ENCODE measurements at places on chromosomes 2 and 18.

- no peaks in the 10 kb centered on the region for H3K4me1 ChIP-seq
- no peaks in the 10 kb centered on the region for H3K36me3 ChIP-seq
- H3K27me3 ChIP-seq: no peaks in the 10 kb centered on the region
- H3K27ac ChIP-seq: no peak overlapping the region
- H3K4me3 ChIP-seq: no peak overlapping the region
- no peak for DNase-seq
Observed at GRCh38 chr2:33123216-33123615, 176.5 kb downstream of the LTBP1 start.

DNA sequence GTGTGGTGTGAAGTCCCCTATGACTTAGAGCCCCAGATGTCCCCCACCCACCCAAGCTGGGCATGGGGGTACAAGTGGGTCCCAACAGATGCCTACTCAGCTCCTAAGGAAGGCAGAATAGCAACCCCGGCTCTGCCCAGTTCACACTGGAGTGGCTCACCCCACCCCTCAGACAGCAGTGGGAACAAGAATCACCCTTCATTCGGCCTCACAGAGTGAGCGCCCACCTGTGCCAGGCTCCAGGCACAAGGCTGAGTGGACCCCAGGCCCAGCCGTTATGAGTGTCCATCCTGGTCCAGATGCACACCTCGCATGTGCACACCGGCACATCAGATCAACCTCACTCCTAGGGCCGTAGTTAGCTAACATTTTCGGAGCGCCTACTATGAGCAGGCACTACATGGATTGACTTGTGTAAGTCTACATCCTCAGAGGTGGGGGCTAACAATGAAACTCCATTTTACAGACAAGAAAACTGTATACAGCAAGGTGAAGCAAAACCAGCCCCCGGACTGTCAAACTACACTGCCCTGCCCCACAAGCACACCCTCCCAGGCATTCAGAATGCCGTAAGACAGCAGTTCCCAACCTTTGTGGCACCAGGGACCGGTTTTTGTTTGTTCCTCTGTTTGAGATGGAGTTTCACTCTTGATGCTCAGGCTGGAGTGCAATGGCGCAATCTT is 2.8 kb upstream of the ASTL start:
- H3K4me3 ChIP-seq: no peak overlapping the region
- no peak for DNase-seq
- H3K27me3 ChIP-seq: 0 out of 2 replicates have a peak, but pooled peaks cover 5% of the 10 kb centered on the region
- no peaks in the 10 kb centered on the region for H3K36me3 ChIP-seq

DNA sequence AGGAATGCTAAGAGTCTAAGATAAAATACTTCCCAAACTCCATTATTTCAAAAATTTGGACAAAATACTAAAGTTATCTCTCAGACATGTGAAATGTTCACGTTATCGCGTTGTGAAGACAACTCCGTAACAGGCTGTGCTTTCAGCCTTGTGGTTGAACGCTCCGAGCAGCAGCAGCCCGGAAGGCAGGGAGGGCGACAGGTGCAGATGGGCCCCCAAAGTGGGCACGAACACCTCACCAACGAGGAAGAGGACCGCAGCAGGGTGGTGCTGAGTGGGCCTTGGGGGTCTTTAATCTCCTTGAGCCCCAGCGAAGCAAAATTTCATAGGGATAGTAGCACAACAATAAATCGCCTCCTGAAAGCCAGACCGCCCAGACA is 1.0 kb upstream of the FAM110C start:
- H3K27ac ChIP-seq: no peak overlapping the region
- no peaks in the 10 kb centered on the region for H3K36me3 ChIP-seq
- H3K27me3 ChIP-seq: no peaks in the 10 kb centered on the region
- no peak overlapping the region for H3K4me3 ChIP-seq

DNA sequence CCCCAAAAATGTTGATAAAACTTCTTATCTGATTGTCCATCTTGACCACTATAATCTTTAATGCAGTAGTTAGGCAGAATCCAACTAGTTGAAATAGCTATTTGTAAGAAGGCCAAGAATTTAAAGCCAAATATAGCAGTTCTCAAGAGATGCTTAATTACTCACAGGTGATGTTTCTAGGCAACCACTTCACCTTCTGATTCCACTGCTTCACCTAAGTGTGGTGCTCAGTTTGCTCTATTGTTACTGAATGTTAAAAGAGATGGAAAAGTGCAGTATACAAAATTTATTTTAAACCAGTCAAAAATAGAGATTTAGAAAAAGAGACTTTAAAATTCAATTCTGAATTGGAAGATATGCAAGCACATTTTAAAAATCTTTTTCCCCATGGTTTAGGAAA is 539.4 kb downstream of the ZNF804A start:
- no peak overlapping the region for H3K4me3 ChIP-seq
- H3K27me3 ChIP-seq: no peaks in the 10 kb centered on the region
- DNase-seq: no peak
- H3K27ac ChIP-seq: no peak overlapping the region
- no peaks in the 10 kb centered on the region for H3K36me3 ChIP-seq
- H3K4me1 ChIP-seq: no peaks in the 10 kb centered on the region

GRCh38 chr2:239288951-239289511 is 111.8 kb downstream of the HDAC4 start:
- peak overlapping the region; percentile 39 for H3K4me3 ChIP-seq
- H3K4me1 ChIP-seq: peaks cover 10% of the 10 kb centered on the region
- DNase-seq: peak; percentile 77
- no peaks in the 10 kb centered on the region for H3K36me3 ChIP-seq

GRCh38 chr2:65022189-65022588 is 33.0 kb downstream of the SLC1A4 start:
- no peaks in the 10 kb centered on the region for H3K27me3 ChIP-seq
- H3K4me3 ChIP-seq: no peak overlapping the region
- no peak overlapping the region for H3K27ac ChIP-seq
- no peak for DNase-seq
- H3K4me1 ChIP-seq: peaks cover 7% of the 10 kb centered on the region

DNA sequence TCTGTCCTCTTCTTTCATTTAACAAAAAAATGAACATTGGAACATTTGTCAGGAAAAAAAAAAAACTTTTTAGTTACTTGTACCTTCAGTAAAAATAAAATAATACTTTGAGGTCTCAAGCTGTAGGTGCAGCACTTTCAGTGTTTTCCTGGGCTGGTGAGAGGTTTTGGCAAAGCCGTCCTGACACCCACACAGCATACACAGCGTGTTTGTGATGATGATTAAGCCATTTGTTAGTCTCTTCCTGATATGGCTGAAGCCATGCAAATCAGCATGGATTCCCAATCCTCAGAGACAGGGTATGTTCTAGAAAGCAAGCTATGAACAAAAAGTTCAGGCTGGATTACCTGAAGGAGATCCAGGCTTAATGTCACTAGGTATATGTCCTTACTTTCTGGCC is 236.8 kb downstream of the ZNF516 start:
- H3K27ac ChIP-seq: no peak overlapping the region
- no peak overlapping the region for H3K4me3 ChIP-seq
- H3K4me1 ChIP-seq: peaks cover 4% of the 10 kb centered on the region
- no peaks in the 10 kb centered on the region for H3K36me3 ChIP-seq

DNA sequence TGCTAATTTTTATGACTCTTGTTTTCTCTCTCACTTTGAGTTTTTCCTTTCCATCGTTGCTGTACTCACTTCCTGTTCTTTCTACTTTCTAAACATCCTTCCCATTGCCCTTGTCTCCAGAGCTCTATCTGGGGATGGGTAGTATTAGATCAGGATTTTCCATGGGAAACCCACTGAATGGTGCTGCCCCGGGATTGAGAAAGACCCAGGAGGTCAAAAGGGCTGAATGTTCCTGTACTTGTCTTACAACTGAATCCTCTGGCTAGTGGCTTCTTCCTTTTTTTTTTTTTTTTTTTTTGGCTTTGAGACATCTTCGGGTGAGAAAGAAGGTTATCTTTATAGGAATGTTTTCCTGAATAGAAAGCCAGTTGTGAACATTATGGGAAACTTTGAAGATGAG is 364.8 kb upstream of the SLC14A2 start:
- DNase-seq: no peak
- no peaks in the 10 kb centered on the region for H3K36me3 ChIP-seq
- no peak overlapping the region for H3K4me3 ChIP-seq
- no peaks in the 10 kb centered on the region for H3K27me3 ChIP-seq
- no peak overlapping the region for H3K27ac ChIP-seq
- no peaks in the 10 kb centered on the region for H3K4me1 ChIP-seq

DNA sequence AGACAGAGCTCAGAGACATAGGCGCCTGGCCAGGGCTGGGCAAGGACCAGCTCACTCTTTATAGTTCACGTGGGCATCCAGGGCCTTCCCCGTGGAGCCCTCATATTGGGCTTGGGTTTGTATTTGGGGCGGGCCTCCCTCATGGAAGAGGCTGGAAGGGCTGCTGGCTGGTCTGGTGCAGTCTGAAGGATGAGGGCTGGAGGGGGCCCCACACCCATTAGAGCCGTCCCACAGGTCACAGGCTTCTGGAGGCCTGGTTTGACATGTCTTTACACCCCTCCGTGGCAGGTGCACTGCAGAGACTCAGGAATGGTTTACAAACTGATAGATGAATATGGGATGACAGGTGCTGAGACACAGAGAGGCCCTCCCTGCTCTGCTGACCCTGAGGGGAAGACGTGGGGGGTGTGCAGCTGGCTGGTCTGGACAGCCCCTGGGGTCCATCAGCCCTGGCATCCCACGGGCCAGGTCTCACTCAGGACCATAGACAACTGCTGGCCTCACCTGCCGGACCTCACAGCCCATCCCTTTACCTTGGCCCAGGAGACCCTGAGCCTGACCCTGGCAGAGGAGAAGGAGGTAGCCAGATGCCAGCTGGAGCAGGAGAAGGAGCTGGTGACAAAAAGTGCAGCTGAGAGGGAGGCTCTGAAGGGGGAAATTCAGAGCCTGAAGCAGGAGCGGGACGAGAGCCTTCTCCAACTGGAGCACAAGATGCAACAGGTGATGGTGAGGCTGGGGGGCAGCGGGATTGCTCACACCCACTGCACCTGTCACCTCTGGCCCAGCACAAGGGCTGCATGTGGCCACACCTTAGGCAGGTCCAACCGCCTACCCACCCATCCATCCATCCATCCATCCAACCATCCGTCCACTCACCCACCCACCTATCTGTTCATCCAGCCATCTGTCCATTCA is 43.9 kb downstream of the CROCC2 start:
- no peak overlapping the region for H3K4me3 ChIP-seq
- DNase-seq: no peak
- H3K27ac ChIP-seq: no peak overlapping the region

GRCh38 chr2:209591021-209591420 is 167.2 kb downstream of the MAP2 start:
- no peak overlapping the region for H3K27ac ChIP-seq
- DNase-seq: no peak
- H3K27me3 ChIP-seq: no peaks in the 10 kb centered on the region
- no peak overlapping the region for H3K4me3 ChIP-seq
- no peaks in the 10 kb centered on the region for H3K36me3 ChIP-seq

GRCh38 chr2:71256421-71256820 is 29.5 kb upstream of the PAIP2B start:
- H3K27ac ChIP-seq: no peak overlapping the region
- H3K36me3 ChIP-seq: no peaks in the 10 kb centered on the region
- H3K27me3 ChIP-seq: no peaks in the 10 kb centered on the region
- peaks cover 5% of the 10 kb centered on the region for H3K4me1 ChIP-seq
- H3K4me3 ChIP-seq: no peak overlapping the region
- DNase-seq: no peak

DNA sequence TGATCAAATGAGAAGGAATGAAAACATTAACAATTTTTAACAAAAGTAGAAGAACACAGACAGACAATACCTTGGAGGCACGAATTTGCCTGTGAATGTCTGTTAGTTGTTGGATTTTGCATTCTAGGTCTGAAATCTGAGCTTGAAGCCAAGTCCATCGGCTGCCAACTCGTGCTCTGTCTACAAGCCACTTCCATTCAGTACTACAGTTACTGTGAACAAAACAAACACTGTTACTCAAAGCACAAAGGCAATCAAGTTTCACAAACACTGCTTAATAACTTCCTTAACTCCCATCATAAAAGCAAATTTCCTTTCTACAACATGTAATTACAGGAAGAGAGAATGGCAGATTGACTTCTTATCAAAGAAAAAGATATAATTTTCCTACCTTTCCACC is 42.2 kb downstream of the KANSL1L start:
- no peaks in the 10 kb centered on the region for H3K36me3 ChIP-seq
- H3K27me3 ChIP-seq: no peaks in the 10 kb centered on the region
- H3K4me1 ChIP-seq: no peaks in the 10 kb centered on the region
- no peak overlapping the region for H3K27ac ChIP-seq

DNA sequence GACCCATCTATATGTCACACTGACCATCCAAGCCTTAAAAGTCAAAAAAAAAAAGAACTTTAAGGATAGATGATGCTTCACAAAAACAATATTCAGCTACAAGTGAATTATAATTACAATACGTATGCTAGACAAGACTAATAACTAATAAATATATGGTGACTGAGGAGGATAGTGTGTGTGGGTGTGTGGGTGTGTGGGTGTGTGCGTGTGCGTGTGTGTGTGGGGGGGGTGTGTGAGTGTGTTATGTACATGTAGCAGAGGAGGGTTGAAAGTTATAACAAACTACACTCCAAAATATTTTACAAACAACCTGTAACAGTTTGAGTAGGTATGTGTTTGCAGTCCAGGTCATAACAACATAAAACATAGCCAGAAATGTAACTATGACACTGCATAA is 159.2 kb upstream of the RBBP8 start:
- H3K27ac ChIP-seq: no peak overlapping the region
- H3K4me1 ChIP-seq: no peaks in the 10 kb centered on the region
- no peaks in the 10 kb centered on the region for H3K27me3 ChIP-seq
- DNase-seq: no peak

DNA sequence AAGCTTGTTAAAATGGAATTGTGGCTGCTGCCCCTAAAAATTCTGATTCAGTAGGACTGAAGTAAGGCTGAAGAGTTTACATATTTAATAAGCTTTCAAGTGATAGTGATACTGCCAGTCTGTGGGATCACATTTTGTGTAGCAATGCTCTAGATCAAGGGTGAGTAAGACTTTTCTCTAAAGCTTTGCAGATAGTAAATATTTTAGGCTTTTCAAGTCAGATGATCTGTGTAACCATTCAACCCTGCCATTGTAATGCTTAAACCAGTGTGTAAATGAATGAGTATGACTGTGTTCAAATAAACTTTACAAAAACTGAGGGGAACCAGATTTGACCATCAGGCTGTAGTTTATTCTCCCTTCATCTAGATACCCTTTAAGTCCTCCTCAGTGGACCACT is 92.7 kb downstream of the PIK3C3 start:
- H3K4me1 ChIP-seq: 0 out of 2 replicates have a peak, but pooled peaks cover 4% of the 10 kb centered on the region
- H3K36me3 ChIP-seq: no peaks in the 10 kb centered on the region
- no peak for DNase-seq
- H3K4me3 ChIP-seq: no peak overlapping the region
- no peak overlapping the region for H3K27ac ChIP-seq

DNA sequence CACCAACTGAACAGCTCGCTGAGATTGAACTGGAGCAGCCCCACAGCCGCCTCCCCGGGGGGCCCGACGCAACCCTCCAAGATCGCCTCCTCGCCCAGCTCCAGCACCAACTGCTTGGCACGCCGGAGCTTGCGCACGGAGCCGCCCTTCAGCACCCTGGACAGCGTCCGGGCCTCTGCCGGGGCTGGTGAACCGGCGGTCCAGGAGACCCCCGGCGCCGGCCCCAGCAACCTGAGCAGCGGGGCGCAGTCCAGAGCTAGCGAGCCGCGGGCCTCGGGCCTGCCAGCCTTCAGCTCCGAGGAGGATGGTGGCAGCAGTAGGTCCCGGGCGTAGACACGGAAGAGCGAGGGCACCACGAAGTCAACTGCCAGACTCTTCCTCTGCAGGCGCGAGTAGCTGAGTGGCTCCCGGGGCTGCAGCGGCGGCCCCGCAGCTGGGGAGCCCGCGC is 1.2 kb downstream of the ALK start:
- H3K36me3 ChIP-seq: no peaks in the 10 kb centered on the region
- H3K4me1 ChIP-seq: peaks cover 5% of the 10 kb centered on the region
- peak overlapping the region; percentile 61 for H3K4me3 ChIP-seq
- peaks cover 32% of the 10 kb centered on the region for H3K27me3 ChIP-seq
- H3K27ac ChIP-seq: no peak overlapping the region

GRCh38 chr2:151560289-151560688 is 150.6 kb downstream of the RIF1 start:
- H3K36me3 ChIP-seq: no peaks in the 10 kb centered on the region
- H3K27ac ChIP-seq: no peak overlapping the region
- DNase-seq: no peak

Data from MM.1S (cell line).